ENCODE measurements at places on chromosomes 11 and 22. TPM values are rescaled to one million over a fixed set of nuclear protein-coding genes. Genes with fewer than 3 reads are reported as not detected.
A peak's percentile ranks its signal among the peaks of the same experiment; 100 is the strongest.

DNA sequence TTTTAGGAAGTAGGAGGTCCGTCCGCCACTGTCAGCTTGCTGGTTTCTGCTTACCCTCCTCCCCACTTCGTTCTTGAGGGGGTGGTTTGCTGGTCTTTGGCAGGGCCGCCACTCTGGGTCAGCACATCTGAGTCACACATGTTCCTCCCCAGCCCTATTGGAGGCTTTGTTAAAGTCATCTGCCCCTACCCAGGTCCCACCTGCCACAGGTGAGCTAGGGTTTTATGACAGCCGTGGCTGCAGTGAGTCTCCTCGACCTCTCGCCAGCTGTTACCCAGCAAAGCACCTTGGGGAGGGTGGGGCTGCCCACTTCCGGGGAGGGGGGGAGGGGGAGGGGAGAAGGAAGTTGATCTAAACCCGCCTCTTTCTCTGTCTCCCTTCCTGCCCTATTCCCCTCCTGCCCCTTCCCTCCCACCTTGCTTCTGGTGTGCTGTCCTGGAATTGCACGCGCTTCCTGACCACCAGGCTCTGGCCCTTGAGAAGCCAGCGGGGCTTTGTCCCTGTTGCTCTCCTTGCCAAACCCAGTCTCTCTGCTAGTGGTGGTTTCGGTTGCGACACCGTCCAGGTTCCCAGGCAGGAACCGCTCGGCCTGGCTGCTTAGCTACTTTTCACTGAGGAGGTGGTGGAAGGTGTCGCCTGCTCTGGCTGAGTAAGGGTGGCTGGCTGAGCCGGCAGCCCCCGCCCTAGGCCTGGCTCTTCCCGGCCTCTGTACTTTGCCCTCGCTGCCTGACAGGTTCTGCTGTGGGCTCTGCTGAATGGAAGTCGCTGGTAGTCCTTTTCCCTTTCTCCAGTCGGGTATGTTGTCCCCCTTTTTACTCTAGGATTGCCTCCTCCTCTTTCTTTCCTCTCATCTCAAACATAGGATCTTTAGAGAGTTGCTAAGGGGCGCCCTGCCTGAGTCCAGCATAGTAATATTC is 28.5 kb downstream of the RCOR2 start:
- H3K36me3 ChIP-seq = no peaks in the 10 kb centered on the region
- H3K27ac ChIP-seq = peak overlapping the region; percentile 97
- no peaks in the 10 kb centered on the region for H3K27me3 ChIP-seq
- DNase-seq = peak; percentile 85

- H3K36me3 ChIP-seq = no peaks in the 10 kb centered on the region
- no peak for DNase-seq
- no peaks in the 10 kb centered on the region for H3K4me1 ChIP-seq
- no peak overlapping the region for H3K4me3 ChIP-seq
Observed at GRCh38 chr11:15169815-15170551, 55.3 kb downstream of the INSC start.

- peaks cover under 1% of the 10 kb centered on the region for H3K27me3 ChIP-seq
- H3K4me3 ChIP-seq = peak overlapping the region; percentile 83
- peak overlapping the region; percentile 78 for H3K27ac ChIP-seq
Observed at GRCh38 chr11:123301696-123302400, 106.8 kb upstream of the CLMP start.

The OR51I1 gene
- not detected for total RNA-seq

The RAB39A gene
- 0.19 TPM for total RNA-seq

The CCDC15 gene
- 2.7 TPM for total RNA-seq

The CABP7 gene
- total RNA-seq = 0.17 TPM

- peaks cover 6% of the 10 kb centered on the region for H3K36me3 ChIP-seq
- DNase-seq = no peak
- no peak overlapping the region for H3K4me3 ChIP-seq
Observed at GRCh38 chr11:83041126-83041525, 30.6 kb downstream of the RAB30 start.

The GPHA2 gene
- not detected for total RNA-seq

GRCh38 chr11:121550247-121551030 is 97.7 kb upstream of the SORL1-AS1 start:
- DNase-seq = no peak
- peak overlapping the region; percentile 48 for H3K27ac ChIP-seq
- H3K4me1 ChIP-seq = peaks cover 24% of the 10 kb centered on the region

The C11orf52 gene
- not detected for total RNA-seq

- H3K4me1 ChIP-seq = peaks cover 5% of the 10 kb centered on the region
- H3K27me3 ChIP-seq = no peaks in the 10 kb centered on the region
- H3K4me3 ChIP-seq = no peak overlapping the region
Observed at GRCh38 chr11:65274735-65275682, 13.2 kb downstream of the POLA2 start.

DNA sequence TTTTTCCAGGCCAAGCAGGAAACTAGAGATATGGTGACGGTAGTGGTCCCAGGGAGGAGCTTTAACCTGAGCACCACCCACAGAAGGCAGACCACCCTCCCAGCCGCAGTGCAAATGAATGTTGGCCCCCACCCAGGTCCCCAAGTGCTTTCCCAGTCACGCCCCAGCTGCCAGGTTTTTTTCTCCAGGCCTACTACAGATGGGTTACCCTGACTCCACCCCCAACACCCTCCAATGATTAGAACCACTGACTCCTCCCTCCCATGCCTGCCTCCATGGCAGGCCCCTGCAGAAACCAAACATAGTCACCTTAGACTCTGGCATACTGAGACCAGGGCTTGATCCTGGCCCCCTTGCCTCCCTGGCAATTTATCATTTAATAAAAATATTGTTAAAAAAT is 58.7 kb upstream of the CHST1 start:
- no peaks in the 10 kb centered on the region for H3K36me3 ChIP-seq
- no peak overlapping the region for H3K4me3 ChIP-seq
- peaks cover 23% of the 10 kb centered on the region for H3K27me3 ChIP-seq
- H3K4me1 ChIP-seq = no peaks in the 10 kb centered on the region

The DTX4 gene
- 0.33 TPM for total RNA-seq

DNA sequence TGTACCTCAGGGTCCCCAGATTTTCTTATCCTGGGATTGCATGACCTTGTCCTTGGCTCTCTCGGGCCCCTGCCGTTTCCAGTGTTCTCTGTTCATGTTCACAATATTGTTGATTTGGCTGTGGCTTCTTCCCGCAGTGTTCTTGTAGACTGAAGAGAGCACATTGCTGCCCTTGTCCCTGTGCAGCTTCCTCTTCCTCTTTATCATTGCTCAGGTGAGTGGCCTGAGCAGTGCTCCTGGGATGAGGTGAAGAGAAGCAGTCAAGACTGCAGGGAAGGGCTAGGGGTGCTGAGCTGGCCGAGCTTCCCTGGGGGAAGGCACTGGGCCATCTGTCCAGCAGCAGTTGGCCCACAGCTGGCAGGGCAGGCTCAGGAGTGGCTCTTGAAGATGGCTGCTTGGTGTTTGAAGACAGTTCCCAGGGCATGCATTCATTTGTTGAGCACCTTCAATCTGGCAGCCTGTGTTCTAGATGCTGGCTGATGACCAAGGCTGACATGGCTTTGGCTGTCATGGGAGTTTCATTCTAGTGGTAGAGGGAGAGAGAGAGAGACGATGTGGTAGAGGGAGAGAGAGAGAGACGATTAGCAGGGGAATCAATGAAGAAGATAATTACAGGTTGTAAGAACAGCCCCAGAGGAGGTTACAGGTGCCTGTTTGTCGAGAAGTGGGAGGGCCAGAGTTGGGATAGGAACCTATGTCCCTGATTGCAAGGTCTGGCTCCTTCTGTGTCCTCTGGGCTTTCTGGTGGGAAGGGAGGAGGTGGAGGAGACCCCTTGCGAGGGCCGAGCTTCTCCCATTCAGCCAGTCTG is 17.4 kb downstream of the BMAL1 start:
- no peaks in the 10 kb centered on the region for H3K27me3 ChIP-seq
- peak overlapping the region; percentile 2 for H3K4me3 ChIP-seq
- peaks cover 81% of the 10 kb centered on the region for H3K4me1 ChIP-seq
- no peak for DNase-seq

DNA sequence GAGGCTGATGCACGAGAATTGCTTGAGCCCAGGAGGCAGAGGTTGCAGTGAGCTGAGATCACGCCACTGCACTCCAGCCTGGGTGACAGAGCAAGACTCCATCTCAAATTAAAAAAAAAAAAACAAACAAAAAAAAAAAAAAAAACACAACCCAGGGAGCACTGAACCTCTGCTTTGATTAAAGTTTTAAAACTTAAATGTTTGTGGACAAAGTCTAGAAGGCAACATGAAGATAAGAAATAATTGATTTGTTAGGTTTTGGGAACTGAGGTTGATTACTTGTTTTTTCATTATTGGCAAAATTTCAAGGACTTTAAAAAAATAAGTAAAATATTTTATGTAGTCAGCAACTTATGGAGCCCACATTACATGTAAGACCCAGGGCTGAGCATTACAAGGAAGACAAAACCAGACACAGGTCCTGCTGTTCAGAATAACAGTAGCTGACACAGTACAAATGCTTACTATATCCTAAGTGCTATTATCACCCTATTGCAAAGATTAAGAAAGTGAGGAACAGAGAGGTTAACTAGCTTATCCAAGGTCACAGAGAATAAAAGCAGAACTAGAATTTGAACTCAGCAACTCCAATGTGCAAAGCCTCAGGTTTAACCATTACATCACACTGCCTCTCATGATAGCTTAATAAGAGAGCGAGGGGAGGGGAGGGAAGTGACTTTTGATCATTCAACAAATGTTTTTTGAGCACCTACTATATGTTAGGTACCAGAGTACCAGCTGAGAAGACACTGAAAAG is 2.3 kb upstream of the CRY2 start:
- H3K27ac ChIP-seq = no peak overlapping the region
- H3K27me3 ChIP-seq = peaks cover 9% of the 10 kb centered on the region
- no peak for DNase-seq
